Spinal cord (tissue), 10 donors: ENCODE measurements at places on chromosomes 13 and 19. TPM values are rescaled to one million over a fixed set of nuclear protein-coding genes. Genes with fewer than 3 reads are reported as not detected.

GRCh38 chr13:94268661-94269060, 210.8 kb downstream of the DCT start:
- DNase-seq: no peak

GRCh38 chr13:47168066-47168465, 271.2 kb upstream of the HTR2A start:
- no peak for DNase-seq

DNA sequence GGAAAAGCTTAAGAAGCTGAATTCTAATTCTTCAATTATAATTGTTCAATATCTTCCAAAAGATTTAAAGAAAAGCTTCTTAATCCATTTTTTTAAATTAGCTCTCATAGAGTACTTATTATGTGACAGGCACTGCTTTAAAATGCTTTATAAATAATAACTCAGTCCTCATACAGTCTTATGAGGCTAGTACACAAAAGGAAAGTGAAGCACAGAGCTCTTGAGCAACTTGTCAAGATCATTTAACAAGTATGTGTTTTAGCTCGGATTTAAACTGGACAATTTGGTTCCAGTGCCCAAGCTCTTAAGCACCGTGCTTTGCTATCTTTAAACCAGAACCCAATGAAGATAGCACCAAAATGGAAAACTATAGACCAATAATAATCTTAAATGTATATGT, 106.1 kb downstream of the DHRS12 start:
- no peak for DNase-seq

- DNase-seq: no peak
Measured at GRCh38 chr13:93029536-93029935, 197.1 kb upstream of the GPC6 start.

DNA sequence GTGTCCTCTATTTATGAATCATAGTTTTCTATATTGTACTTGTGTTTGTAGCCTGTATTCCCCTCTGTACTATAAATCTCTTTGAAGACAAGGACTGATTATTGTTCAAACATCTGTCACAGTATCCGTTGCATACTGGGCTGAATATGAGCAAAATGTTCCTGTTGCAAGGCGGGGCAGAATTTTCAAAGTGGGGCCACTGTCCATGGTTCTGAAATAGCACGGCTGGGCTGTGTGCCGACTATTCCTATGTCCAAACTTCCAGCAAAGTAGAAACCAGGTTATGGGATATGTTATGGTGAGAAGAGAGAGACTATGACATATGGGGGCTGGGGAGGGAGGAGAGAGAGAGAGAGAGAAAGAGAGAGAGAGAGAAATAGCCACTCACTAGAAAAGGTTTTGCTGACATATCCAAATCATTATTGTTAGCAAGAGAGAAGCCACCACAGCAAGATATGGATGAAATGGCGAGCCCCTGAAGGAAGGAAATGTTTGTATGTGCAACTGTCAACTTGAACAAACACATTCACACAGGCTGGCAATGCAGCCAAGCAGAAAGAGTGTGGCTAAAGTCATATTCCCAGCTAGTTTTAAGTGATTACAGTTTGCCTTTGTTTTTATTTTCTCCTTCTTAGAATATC, 107.0 kb upstream of the GPR12 start:
- peak; percentile 58 for DNase-seq

- no peak for DNase-seq
Measured at GRCh38 chr13:22336460-22336859, 665.6 kb downstream of the FGF9 start.

DNA sequence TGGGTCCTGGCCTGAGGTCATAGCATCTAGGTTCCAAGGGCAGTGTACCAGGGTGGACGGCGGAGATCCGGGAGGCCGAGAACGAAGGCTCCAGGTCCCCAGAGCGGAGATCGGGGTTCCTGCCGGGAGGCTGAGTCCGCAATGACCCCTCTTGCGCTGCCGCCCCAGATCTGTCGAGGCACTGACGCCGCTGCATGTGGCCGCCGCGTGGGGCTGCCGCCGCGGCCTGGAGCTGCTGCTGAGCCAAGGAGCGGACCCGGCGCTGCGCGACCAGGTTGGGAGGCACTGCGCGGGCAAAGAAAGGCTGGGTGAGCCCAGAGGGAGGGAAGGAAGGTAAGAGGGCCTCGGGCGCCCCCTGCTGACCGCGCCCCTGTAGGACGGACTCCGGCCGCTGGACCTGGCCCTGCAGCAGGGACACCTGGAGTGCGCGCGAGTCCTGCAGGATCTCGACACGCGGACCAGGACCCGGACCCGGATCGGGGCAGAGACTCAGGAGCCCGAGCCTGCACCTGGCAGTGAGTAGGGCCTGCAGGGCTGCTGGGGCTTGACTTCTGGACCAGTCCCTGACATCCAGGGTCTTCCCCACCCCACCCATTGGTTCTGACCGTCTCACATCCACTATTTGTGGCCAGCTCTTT, 906 bp downstream of the ANKLE1 start:
- peak; percentile 77 for DNase-seq

DNA sequence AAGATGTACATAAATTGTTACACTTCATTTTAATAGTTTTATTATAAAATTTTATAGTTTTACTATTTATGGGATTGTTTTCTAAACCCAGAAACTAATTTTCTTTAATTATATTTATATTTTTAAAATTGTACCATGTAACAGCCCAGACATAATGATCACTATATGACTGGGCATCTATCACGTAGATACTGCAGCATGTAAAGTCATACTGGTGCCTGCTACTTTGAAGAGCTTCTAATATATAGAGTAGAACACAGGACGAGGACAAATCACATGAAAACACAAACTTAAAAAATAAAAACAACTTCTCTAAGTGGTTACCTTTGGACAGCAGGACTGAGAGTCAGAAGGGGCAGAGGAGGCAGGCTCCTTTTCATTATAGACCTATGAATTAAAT, 5.3 kb downstream of the ELF1 start:
- DNase-seq: no peak

GRCh38 chr19:1691589-1692290, 39.3 kb upstream of the TCF3 start:
- DNase-seq: no peak

GRCh38 chr19:40383668-40384248, 6.2 kb downstream of the HIPK4 start:
- no peak for DNase-seq

GRCh38 chr13:20882206-20882605, 20.3 kb downstream of the XPO4 start:
- DNase-seq: no peak

GRCh38 chr19:46364359-46364758, 17.5 kb downstream of the PPP5C start:
- no peak for DNase-seq

DNA sequence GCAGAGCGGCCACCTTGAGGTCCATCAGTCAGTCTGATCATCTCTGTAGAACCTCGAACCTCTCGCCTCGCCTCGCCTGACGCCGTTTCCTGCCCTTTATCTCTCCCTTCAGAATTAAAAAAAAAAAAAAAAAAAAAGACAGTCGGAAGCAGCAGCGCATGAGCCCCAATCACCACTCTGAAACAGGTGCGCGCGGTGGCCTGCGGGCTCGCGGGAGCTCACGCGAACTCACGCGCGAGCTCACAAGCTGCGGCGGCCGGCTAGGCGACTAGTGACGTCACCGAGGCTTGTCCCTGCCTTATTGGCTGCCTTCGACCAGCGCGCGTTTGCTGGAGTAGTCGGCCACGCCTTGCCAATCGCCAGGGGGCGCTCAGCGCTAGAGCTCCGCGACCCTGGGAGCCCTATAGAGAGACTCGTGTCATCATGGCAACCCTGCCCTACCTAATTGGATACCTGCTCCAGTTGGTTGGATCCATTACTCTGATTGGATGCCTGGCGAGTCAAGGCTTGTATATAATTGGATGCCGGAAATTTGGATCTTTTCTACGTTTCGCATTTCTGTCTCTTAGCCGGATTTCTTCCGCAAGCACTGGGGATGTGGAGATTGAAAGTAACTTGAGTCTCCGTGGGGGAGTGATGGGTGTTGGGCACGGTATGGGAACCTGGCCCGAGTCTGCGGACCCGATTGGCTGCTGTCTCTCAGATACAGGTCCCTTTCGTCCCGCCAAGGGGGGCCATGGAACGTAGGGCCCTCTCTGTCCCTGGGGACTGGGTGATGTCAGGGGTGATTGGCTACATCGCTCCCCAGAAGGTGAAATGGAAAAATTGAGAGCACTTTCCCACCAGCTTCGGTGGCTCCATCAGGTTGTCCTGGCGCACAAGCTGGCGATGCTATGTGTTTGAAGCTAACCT, 31.6 kb downstream of the SYT3 start:
- DNase-seq: peak; percentile 70

DNA sequence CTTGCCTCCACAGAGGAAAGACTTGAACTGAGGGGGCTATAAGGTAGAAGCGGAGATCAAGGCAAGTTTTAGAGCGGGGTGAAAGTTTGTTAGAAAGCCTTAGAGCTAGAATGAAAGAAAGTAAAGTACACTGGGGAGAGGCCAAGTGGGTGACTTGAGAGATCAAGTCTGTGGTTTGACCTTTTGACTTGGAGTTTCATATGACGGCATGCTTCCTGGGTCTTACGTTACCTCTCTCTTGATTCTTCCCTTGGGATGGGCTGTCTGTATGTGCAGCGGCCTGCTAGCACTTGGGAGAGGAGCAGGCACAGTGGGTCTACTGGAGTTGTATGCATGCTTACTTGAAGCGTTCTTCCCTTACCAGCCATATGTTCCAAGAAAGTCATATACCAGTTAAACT, 1768.5 kb downstream of the PCDH9 start:
- DNase-seq: no peak

Gene SEMA6B
- 58.9 TPM for polyA plus RNA-seq

Gene KIR2DL1
- polyA plus RNA-seq: not detected

Gene CYP4F2
- 0.86 TPM for polyA plus RNA-seq

Gene PDCD5
- 147 TPM for polyA plus RNA-seq

Gene CRLF1
- polyA plus RNA-seq: 27.2 TPM

Gene FXYD1
- polyA plus RNA-seq: 37.9 TPM
